ENCODE measurements at places on chromosomes 1 and 21.
A peak's percentile ranks its signal among the peaks of the same experiment; 100 is the strongest.

- DNase-seq, result no peak
Observed at GRCh38 chr1:207084232-207084631, 4.4 kb upstream of the C4BPB start.

DNA sequence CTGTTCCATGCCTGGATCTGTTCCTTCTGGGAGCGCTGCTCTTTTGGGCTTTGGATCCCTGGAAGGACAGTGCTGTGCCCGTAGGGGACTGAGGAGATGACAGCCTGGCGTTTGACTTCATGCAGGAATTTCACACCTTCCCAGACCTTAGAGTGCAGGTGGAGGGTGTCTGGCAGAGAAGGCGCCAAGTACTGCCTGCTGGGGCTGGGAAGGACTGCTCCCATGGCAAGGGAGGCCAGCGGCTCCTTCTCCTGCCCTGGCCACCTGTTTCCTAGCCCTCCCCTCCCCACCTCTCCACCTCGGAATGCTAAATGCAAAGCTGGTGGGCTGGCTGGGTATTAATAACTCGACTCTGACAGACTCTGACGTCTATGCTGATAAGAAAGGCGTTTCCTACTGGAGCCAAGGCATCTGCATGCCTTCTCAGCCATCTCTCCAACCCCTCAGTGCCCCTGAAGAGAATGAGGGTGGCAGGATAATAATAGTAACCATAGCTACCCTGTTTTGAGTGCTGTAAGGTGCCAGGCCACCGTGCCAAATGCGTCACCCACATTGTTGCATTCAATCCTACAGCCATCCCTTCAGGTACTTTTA, 17.5 kb upstream of the PDIK1L start:
- peak; percentile 53 for DNase-seq

GRCh38 chr1:106534612-106535011, 521.9 kb upstream of the PRMT6 start:
- DNase-seq, result no peak

DNA sequence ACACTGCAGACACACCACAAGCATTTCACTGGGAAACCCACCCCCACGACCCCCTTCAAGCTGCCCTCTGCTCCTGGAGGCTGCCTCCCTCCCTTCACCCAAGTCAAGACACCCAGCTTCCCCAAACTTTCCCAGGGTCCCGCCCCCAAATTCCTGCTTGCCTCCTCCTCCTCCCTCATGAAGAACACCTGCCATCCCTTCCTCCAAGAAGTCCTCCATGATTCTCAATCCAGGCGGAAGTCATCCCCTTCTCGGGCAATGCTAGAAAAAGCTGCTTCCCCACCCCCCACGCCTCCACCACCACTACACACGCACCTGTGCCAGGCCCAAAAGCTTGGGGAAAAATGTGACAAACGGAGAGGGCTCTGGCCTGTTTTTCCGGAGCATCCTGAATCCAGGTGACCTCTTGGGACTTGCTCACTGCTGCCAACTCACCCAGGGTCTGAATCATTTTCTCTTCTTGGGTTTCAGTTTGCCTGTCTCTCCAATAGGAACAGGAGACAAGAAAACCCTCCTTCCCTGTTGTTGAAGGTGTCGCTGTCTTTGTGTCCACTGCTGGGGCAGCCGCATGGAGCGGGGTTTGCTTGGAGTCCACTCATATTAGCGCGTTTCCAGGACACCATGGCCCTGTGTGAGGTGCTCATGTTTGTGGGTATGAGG, 101.0 kb upstream of the CASZ1 start:
- no peak for DNase-seq

DNA sequence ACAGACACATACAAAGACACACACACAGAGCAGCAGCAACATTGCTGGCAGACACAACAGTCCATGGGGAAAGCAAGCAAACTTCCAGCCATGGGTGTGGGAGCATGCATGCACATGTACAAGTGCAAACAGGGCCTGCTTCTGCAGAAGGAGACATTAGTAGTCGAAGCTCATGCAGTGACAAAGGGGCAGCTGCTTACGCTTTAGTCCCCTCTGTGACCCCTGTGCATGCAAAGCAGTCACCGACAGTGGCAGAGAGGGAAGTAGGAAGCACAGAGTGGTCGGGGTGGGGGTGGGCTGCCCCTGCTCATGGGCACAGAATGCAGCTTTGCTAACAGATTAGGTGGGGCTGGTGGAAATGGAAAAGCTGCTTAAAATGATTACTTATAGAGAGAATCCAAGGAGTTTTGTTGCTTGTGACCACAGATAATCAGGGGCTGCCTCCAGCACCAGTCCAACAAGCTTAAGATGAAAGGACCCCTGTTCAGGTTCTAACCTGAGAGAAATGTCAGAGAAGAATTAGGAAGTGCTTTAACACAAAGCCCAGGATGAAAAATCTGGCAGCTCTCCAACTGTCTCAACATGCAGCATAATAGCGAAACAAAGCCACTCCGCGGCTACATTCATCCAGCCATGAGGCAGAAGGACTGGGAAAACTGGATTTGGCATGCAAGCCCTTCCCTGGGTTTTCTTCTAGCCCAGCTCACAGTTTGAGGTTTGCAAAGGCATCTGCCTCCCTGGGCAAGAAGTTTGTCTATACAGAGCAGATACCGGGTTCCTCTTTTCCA, 378.9 kb downstream of the KCNH1 start:
- DNase-seq, result no peak

- peak; percentile 97 for DNase-seq
Observed at GRCh38 chr1:78101514-78101913, 55.7 kb downstream of the GIPC2 start.

DNA sequence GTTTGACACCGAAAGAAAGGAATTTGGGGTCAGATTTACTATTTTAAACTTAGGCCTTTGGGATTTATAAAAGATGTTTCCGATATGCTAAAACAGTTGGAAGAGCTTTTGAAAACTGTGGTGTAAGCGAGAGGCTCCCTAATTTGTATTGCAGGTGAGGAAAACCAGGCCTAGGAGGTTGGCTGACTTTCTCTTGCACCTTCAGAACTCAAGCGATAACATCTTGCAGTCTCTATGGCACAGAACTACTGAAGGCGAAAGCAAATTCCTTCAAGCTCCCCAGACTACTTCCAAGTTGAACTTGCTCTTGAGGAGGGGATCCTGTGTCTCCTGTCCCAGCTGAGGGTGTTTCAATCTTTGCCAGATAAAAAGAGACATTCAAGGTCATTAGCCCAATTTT, 685.7 kb downstream of the ADGRL2 start:
- DNase-seq, result no peak

- DNase-seq, result peak; percentile 45
Observed at GRCh38 chr1:189185097-189185496, 1292.6 kb downstream of the BRINP3 start.

DNA sequence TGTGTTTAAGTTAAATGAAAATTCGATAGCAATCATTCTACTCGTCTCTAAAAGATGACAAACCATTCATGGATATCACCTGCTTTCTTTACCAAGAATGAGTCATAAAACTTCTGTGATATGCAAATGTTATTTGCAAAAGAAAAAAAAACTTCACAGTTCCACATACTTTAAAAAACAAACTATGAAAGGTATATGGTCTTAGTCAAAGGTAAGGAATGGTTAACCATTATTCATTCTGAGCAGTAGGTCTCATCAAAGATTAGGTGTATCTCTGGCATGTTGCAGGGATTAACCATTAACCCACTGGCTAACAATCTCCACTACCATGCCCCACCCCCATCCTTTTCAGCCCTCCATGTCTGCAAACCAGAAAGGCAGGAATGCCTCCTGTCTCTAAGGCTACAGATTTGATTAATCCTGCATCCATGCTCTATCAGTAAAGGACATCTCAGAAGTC, 44.4 kb downstream of the PTPN14 start:
- no peak for DNase-seq

DNA sequence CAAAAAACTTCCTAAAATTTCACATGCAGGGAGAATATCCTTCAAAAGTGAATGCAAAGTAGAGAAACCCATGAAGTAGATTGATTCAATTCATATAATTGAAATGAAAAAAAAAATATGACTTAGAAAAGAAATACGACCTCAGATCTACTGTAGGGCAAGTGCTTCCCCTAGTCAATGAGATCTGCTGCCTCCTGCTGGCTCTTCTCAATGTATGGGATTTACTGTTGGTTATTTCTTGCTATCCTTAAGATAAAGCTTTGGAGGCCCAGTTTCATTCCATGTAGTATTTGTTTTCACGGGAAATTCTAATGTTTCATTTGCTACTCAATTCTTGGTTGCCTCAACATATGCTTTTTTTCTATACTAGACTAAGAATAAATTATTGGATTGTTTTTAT, 46.2 kb downstream of the ZNF648 start:
- DNase-seq, result no peak

- DNase-seq, result no peak
Observed at GRCh38 chr1:47417170-47418044, 1.3 kb downstream of the FOXE3 start.

GRCh38 chr1:216020743-216021345, 402.4 kb downstream of the USH2A start:
- no peak for DNase-seq

DNA sequence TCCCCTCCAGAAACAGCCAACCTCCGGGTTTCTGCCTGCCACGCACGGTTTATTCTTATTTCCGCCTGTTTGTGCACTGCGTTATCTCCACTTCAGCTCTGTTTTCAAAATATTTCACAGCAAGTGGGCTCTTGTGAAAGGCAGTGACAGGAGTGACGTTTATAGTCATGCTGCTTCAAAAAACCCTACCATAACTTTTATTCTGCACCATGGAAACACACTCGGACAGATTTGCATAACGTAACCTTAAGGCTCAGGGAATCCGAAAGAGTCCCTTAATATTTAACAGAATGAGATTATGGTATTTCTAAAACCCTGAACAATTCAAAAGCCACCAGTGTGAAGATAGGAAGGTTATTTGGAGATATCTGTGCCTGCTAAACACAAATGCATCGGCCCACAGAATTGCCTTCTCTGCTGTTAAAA, 782 bp upstream of the SDE2 start:
- DNase-seq, result peak; percentile 82

- DNase-seq, result no peak
Observed at GRCh38 chr1:105373681-105374080, 1624.0 kb downstream of the AMY1C start.

DNA sequence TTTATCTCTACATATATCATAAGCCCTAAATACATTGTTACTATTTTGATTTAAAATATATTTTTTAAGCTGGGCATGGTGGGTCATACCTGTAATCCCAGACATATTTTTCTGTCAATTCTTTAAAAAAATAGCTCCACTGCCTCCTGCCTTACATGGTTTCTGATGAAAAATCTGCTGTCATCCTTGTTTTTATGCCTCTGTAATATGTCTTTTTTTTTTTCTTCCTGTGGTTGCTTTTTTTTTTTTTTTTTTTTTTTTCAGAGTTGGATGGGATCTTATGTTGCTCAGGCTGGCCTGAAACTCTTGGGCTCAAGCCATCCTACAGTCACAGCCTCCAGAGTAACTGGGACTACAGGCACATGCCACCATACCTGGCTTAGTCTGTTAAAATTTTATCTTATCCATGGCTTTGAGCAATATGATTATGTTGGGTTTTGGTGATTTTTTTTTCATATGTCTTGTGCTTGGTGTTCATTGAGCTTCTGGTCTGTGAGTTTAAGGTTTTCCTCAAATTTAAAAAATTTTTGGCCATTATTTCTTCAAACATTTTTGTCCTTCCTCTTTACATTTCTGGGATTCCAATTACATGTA, 12.4 kb upstream of the EDARADD start:
- DNase-seq, result no peak

DNA sequence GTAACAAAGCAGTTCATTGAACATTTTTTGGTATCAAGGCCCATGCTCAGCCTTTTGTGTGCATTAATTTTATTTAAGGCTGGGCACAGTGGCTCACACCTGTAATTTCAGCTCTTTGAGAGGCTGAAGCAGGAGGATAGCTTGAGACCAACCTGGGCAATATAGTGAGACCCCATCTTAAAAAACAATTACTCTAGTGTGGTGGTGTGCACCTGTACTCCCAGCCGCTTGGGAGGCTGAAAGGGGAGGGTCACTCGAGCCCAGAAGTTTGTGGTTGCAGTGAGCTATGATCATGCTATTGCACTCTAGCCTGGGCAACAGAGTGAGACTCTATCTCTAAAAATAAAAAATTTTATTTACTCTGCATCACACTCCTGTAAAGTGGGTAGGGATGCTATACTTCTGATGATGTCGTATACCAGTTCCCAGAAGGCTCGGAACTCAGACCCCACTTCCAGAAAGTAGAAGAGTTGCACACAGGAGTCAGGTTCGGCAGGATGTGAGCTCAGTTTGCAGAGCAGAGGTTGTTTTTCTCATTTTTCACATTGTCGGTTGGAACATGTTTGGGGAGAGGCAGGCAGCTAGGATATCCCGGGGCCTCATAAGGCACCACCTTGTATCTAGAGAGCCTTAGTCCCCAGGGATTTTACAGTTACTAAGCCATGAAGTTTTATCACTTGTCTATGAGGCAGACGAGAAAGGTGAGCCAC, 144.6 kb downstream of the GALNT2 start:
- no peak for DNase-seq

DNA sequence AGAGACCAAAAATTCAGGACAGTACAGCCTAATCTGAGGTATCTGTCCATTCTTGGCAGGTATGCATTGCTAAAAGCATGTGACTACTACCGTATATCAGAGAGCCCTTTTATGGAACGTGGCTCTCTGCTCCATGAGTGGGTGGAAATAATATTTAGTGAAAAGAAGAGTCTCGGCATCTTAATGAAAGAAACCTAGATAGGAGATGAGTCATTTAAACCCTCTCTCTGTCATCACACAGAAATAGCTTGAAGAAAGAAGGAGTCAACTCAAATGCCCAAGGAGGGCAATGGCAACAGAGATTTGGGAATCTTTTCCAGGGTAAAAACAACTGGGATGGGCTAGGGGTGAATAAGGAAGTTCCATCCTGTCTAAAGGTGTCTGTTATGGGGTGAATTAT, 528.2 kb downstream of the SMYD3 start:
- no peak for DNase-seq

GRCh38 chr1:36516372-36517010, 33.8 kb upstream of the CSF3R start:
- peak; percentile 63 for DNase-seq

DNA sequence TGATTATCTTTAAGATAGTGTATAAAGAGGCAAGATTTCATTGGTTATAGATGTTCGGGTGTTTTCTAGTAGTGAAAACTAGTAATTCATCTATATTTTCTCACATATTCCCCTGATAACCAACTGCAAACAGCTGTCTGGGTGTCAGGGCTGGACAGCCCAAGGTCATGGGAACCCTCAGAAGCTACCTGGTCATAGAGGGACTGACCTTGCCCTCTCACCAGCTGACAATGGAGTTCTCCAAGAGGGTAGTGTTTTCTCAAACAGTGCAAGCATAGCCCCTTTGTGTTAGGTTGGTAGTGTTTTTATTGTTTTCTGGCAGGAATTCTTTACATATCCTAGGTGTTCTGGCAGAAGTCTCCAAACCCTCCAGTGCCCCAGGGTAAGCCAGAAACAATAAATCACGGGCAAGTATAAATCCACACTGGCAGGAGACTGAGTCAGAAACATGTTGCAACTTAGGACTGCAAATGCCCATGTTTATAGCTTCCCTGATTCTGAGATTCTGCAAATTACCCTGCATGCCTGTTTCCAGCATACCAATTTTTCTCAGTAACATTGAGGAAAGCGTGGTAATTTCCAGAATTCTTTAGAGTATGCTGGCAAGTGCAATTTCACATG, 82.8 kb upstream of the ATP1A1 start:
- DNase-seq, result no peak

Measured in fibroblast of pulmonary artery (primary cell).